ENCODE measurements at places on chromosomes 4 and X. TPM values are rescaled to one million over a fixed set of nuclear protein-coding genes. Genes with fewer than 3 reads are reported as not detected.
A peak's percentile ranks its signal among the peaks of the same experiment; 100 is the strongest.

Gene SUPT20HL2
- total RNA-seq, result not detected

Gene IQCM
- not detected for total RNA-seq

Gene S100P
- total RNA-seq, result 0.40 TPM

Gene ENPEP
- not detected for total RNA-seq

Gene CYP2U1
- total RNA-seq, result 3.8 TPM

Gene SPANXC
- total RNA-seq, result not detected

Gene AVPR2
- total RNA-seq, result 0.99 TPM

Gene ZNF141
- total RNA-seq, result 5.2 TPM

Gene LNX1
- 10.1 TPM for total RNA-seq

Gene TDO2
- total RNA-seq, result not detected

Gene ADH1A
- total RNA-seq, result not detected

- no peak for DNase-seq
Measured at GRCh38 chr4:3643518-3644433, 111.6 kb upstream of the LRPAP1 start.

GRCh38 chr4:123359449-123360315, 36.9 kb upstream of the SPRY1 start:
- no peak for DNase-seq

DNA sequence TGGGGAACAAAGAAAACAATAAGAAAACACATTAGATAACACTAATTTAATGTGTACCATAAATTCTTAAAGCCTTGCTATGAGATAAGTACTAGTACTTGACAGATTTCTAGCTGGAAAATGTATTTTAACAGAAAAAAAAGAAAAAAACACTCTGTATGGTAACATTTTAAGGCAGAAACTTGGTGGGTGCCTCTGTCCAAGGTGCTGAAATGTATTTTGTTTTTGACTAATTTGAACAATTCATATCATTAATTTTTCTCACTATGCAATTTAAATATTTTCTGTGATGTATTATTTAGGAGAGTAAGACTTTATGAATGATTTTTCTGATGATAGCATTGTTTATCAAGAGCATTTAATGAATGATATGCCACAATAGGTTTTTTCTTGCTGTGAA, 107.5 kb downstream of the GABRG1 start:
- DNase-seq, result peak; percentile 0

GRCh38 chr4:39450618-39451017, 8.1 kb downstream of the RPL9 start:
- no peak for DNase-seq

DNA sequence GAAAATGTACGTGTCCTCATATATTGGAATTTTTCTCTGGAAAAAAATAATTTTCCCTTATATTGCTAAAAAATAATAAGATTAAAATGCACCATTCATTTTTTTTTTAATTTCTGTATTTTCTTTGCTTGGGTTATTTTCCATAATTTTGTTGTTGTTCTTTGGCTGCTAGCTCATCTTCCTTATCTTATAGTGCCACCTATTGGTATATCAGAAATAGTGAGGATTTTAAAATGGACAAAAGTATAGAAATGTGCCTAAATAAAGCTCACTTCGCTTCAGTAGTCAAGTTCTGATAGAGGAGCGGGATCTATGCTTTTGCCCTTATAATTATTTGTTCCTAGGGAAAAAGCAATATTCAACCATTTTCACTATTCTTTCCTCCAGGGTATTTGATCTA, 134.8 kb downstream of the NAP1L3 start:
- DNase-seq, result no peak

DNA sequence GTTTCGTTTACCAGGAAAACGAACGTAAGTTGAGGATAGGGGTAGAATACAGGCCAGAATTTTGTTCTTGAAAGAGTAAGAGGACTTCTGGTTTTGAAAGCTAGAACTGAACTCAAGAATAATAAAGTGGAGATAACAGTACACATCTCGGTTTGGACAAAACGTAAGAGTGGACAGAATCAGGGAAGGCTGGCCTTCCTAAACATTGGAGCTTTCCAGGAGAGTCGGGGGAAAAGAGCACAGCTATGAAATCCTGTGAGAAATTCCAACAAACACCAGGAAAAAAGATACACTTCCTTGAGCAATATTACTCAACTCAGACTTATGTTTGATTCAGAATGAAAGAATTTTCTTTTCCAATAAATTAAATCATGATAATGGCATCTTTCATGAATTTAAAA, 1.2 kb downstream of the CTSO start:
- no peak for DNase-seq

DNA sequence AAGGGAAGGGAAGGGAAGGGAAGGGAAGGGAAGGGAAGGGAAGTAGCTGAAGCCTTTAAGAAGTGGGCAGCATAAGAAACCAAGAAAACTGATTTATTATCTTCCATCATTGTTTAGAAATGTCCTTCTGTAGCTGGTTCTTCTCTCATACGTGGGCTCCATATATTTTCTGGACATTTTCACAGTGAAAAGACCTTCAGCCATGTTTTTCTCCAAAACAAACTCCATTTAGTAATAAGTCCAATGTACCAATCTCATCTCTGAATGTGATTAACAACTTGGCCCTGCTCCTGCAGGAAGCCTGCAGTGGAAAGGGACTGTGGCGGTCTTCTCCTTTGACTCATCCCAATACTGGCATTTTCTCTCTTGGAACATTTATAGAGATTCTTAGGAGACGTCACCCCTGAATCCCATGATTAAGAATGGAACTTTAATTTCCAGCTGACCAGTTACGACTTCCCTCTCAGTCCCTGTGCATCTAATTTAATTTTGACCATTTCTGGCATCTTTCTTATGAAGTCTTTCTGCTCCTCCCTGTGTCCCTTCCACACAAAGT, 96.6 kb upstream of the GUCY1A1 start:
- no peak for DNase-seq

GRCh38 chr4:7524064-7524682, 89.4 kb upstream of the PSAPL1 start:
- DNase-seq, result no peak

- no peak for DNase-seq
Measured at GRCh38 chr4:161952382-161952781, 211.4 kb downstream of the FSTL5 start.

- peak; percentile 43 for DNase-seq
Measured at GRCh38 chr4:4182835-4183568, 43.7 kb downstream of the OTOP1 start.

DNA sequence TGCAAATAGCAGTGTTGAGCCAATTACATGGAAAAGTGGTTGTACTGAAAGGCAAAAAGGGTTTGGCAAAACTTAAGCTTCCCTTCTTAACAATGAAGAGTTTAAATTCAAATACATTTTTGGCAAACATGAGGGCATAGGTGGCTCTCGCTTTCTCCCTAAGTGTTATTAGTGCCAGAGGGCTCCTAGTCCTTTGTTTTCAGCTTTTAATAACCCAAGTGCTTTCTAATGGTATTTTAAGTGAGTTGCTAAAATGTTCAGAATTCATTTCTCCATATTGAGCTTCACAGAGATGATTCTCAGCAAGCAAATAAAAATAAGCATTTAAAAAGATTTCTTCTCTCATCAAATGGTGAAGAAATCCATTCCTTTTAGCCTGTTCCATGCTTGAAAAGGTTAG, 123.7 kb downstream of the HS6ST2 start:
- no peak for DNase-seq

DNA sequence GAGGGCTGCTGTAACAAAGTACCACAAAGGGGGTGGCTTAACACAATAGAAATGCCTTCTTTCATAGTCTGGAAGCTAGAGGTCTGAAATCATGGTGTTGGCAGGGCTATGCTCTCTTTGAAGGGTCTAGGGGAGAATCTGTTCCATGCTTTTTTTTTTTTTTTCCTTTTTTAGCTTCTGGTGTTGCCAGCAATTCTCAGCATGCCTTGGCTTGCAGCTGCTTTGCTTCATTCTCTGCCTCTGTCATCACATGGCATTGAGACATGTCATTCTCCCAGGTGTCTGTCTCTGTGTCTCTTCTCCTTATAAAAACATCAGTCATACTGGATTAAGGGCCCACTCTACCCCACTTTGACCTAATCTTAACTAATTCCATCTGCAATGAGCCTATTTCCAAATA, 78.6 kb upstream of the BOD1L1 start:
- no peak for DNase-seq

DNA sequence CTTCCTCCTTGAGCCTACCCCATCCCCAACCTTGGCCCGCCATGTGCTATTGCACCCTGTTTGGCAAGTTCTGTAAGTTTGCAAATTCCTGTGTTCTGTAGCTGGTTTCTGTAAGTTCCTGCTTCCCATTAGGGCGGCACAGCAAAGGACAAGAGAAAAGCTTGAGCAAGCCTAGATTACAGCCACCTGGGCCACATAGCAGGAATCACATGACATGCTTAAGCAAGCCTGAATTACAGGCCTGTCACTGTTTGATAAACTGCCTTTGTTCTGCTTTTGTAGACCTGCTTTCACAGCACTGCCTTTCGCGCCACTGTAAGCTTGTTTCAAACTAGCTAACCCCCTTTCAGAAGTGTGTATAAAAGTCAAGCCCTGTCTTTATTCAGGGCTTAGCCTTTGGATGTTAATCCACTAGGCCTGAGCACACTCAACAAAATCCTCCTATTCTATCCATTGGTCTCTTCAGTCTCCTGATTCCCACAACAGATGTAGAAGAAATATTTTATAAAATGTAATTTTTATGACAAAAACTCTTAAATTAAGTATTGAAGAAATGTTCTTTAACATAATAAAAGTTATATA, 906.8 kb upstream of the NDST4 start:
- DNase-seq, result no peak

DNA sequence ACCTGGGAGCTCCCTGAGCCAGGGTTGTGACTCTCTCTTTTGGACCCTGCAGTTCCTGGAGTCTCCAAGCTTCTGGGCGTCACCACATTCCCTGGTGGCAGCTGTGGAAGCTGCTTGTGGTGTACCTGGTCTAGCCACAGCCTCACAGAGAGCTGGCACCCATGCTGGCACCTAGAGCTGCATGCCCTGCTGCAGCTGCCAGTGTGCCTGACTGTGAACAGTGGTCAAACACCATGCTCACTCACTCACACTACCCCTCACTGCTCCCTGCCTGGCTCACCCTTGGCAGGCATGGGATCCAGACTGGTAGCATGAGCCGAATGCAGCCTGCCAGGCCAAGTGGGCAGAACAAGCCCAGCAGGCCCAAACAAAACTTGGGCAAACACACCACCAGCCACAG, 66.6 kb downstream of the NAA11 start:
- DNase-seq, result no peak

DNA sequence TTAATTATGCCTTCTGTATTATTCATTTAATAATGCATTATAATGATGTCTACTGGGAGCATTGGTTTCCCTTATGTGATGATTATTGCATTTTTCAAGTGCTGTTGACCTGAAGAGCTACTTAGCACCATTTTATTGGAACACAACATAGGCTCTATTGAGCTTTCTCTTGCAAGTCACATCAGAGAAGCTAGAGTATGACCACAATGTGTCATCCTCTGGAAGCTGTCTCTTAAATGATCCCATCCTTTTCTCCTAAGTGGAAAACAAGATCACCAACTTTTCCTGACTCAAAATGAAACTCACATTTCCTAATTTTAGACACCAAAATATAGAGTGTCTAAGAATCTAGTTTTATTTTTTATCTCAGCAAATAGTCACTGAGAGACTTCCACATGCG, 1451.9 kb downstream of the PCDH7 start:
- DNase-seq, result no peak

DNA sequence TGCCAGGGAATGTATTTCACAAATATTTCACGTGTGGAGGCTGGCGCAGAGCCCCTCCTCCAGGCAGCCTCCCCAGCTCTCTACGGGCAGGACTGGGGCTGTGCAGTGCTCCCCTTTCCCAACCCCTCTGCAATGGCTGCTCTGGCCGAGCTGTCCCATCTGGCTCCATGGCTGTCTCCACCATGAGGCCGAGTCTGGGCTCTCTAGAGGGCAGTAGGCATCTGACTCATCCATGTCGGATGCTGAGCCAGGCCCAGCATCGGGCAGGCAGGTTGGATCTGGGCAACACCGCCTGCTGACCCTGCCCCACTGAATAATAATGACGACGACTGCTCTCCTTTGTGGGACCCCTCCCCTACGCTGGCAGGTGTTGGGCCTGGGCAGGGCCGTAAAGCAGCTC, 11.0 kb upstream of the SH3TC1 start:
- DNase-seq, result no peak

- DNase-seq, result no peak
Measured at GRCh38 chr4:6601661-6602250, 26.8 kb downstream of the MAN2B2 start.

DNA sequence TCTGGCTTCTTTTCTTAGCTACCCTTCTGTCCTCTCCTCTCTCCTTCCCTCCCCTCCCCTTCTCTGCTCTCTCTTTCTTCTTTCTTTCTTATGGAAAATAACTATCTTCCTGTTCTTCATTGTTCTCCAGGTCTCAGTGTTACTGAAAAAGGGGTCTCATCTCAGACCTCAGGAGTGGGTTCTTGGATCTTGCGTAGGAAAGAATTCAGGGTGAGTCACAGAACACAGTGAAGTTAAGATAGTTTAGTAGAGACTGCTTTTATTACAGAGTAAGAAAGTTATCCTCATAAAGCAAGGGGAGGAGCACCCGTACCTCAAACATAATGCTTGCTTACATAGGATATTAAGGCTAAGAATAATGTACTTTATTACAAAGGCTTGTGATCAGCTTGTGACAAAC, 31.8 kb upstream of the CWH43 start:
- DNase-seq, result no peak

DNA sequence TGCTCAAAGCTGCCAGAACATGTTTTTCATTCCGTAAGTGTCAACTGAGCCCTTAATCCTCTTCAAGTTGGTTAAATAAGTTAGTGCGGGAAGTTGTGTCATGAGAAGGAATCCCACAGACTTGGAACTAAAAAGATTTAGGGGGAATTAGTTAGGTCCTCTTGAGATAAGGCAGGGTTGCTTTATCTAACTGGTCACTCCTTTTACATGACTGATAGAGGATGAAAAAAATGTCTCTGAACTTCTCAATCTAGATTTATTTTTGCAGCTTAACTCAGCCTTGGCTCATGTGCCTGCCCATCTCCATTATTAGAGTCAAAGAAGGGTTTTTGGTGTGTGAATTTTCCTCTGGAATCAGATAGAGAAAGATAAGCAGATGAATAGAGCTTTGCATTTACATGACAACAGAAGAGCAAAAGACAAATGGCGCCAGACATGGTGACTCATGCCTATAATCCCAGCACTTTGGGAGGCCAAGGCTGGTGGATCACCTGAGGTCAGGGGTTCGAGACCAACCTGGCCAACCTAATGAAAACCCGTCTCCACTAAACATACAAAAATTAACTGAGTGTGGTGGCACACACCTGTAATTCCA, 882.9 kb downstream of the RPA4 start:
- no peak for DNase-seq

DNA sequence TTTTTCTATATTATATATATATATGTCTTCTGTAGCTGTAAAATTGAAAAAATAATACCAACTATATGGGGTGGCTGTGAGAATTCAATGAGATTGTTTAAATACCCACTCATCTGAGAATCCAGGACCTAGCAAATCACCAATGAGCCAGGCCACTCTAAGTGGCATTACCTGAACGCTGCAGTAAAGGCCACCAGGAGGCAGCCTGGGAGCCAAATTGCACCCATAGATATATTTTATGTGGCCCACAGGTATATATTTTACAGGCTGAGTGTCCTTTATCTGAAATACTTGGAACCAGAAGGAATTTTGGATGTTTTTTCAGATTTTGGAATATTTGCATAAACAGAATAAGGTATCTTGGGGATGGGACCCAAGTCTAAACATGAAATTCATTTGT, 58.2 kb upstream of the C4orf50 start:
- no peak for DNase-seq

GRCh38 chrX:24619647-24620046, 27.5 kb downstream of the PCYT1B start:
- no peak for DNase-seq

GRCh38 chrX:47751670-47752069, 85.0 kb upstream of the ZNF81 start:
- DNase-seq, result peak; percentile 4

GRCh38 chr4:123046096-123046495, 123.7 kb upstream of the NUDT6 start:
- DNase-seq, result no peak
